ENCODE measurements at places on chromosomes 2 and 18. TPM values are rescaled to one million over a fixed set of nuclear protein-coding genes. Genes with fewer than 3 reads are reported as not detected.

Gene VWA3B
- total RNA-seq, result not detected

Gene SIX3
- not detected for total RNA-seq

Gene DSG1
- total RNA-seq, result 2.9 TPM

Gene TMEM163
- total RNA-seq, result 0.33 TPM

Gene LAMA1
- total RNA-seq, result 0.67 TPM

Gene EVX2
- not detected for total RNA-seq

Gene RFTN2
- 1.1 TPM for total RNA-seq

Gene POTEE
- not detected for total RNA-seq

Gene LYG2
- total RNA-seq, result not detected

- no peak for DNase-seq
- no peak overlapping the region for H3K27ac ChIP-seq
- H3K36me3 ChIP-seq, result no peaks in the 10 kb centered on the region
- no peak overlapping the region for H3K4me3 ChIP-seq
- H3K27me3 ChIP-seq, result no peaks in the 10 kb centered on the region
- no peaks in the 10 kb centered on the region for H3K4me1 ChIP-seq
Observed at GRCh38 chr2:38065502-38066135, 10.3 kb downstream of the CYP1B1 start.

DNA sequence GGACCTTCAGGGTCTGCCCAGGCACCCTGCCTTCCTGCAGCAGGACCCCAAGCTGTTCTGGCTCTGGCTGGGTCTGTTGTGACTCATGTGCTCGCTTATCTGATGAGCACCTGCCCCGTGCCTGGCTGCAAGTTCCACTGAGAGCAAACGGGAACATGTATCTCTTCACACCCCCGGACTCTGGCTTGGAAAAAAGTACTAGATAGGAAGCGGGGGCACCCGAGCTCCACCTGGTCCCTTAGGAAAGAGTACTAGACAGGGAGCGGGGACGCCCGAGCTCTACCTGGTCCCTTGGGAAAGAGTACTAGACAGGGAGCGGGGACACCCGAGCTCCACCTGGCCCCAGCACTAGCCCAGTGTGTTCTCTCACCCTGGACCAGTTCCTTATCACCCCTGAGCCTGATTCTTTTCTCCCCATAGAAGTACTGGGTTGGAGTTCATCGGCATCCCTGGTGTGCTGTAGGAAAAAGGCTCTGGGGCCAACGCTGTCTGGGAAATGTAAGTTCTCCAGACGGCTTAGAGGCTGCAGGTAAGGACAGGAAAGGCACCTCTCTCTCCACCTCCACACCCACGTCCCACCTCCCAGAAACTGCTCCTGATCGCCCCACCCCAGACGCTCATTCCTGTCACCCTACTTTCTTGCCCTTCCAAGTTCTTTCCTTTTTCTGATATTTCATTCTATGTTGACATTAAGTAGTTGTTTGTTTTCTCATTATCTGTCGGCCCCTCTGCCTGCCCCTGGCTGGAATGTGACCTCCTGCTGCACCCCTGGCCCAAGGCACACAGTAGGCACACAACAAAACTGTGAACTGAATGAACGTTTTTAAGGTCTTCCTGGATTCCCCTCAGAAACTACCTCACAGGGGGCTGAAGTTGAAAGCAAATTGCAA lies 40.2 kb downstream of the HDAC4 start:
- H3K4me3 ChIP-seq, result no peak overlapping the region
- no peak for DNase-seq
- H3K4me1 ChIP-seq, result peaks cover 10% of the 10 kb centered on the region
- no peak overlapping the region for H3K27ac ChIP-seq
- no peaks in the 10 kb centered on the region for H3K27me3 ChIP-seq

GRCh38 chr2:223932816-223933800 lies 12.0 kb downstream of the WDFY1 start:
- peaks cover 14% of the 10 kb centered on the region for H3K4me1 ChIP-seq
- DNase-seq, result no peak
- H3K36me3 ChIP-seq, result no peaks in the 10 kb centered on the region
- no peak overlapping the region for H3K4me3 ChIP-seq
- no peak overlapping the region for H3K27ac ChIP-seq

- no peak overlapping the region for H3K27ac ChIP-seq
- peaks cover 41% of the 10 kb centered on the region for H3K4me1 ChIP-seq
- H3K27me3 ChIP-seq, result no peaks in the 10 kb centered on the region
- no peak overlapping the region for H3K4me3 ChIP-seq
Observed at GRCh38 chr18:23462876-23463275, 9.8 kb downstream of the RIOK3 start.

- H3K36me3 ChIP-seq, result no peaks in the 10 kb centered on the region
- H3K4me3 ChIP-seq, result no peak overlapping the region
- H3K27ac ChIP-seq, result peak overlapping the region; percentile 58
- H3K27me3 ChIP-seq, result no peaks in the 10 kb centered on the region
Observed at GRCh38 chr2:41720331-41721251, 327.2 kb upstream of the PKDCC start.

GRCh38 chr2:49207204-49207603 lies 52.9 kb upstream of the FSHR start:
- no peaks in the 10 kb centered on the region for H3K36me3 ChIP-seq
- no peak overlapping the region for H3K4me3 ChIP-seq
- H3K27ac ChIP-seq, result no peak overlapping the region
- H3K4me1 ChIP-seq, result no peaks in the 10 kb centered on the region

- no peak overlapping the region for H3K27ac ChIP-seq
- no peak for DNase-seq
- no peaks in the 10 kb centered on the region for H3K27me3 ChIP-seq
- H3K4me3 ChIP-seq, result no peak overlapping the region
Observed at GRCh38 chr18:58247363-58247834, 203.4 kb downstream of the NEDD4L start.

DNA sequence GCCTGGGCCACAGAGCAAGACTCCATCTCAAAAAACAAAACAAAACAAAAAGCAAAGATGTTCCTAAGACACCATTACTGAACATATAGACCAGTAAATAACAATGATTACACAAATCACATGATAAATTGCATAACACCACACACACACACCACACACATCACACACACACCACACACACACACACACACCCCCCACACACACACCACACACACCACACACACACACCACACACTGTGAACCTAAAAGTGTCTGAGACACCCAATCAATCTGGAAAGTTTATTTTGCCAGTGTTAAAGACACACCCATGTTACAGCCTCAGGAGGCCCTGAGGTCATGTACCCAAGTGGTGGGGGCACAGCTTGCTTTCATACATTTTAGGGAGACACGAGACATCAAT lies 62.6 kb upstream of the ASAP2 start:
- peaks cover 10% of the 10 kb centered on the region for H3K4me1 ChIP-seq
- H3K4me3 ChIP-seq, result no peak overlapping the region
- no peaks in the 10 kb centered on the region for H3K27me3 ChIP-seq
- no peaks in the 10 kb centered on the region for H3K36me3 ChIP-seq

- H3K27ac ChIP-seq, result no peak overlapping the region
- DNase-seq, result no peak
- no peaks in the 10 kb centered on the region for H3K36me3 ChIP-seq
- H3K4me1 ChIP-seq, result no peaks in the 10 kb centered on the region
- H3K27me3 ChIP-seq, result peaks cover 2% of the 10 kb centered on the region
Observed at GRCh38 chr2:166499281-166499680, 5.2 kb upstream of the SCN7A start.

DNA sequence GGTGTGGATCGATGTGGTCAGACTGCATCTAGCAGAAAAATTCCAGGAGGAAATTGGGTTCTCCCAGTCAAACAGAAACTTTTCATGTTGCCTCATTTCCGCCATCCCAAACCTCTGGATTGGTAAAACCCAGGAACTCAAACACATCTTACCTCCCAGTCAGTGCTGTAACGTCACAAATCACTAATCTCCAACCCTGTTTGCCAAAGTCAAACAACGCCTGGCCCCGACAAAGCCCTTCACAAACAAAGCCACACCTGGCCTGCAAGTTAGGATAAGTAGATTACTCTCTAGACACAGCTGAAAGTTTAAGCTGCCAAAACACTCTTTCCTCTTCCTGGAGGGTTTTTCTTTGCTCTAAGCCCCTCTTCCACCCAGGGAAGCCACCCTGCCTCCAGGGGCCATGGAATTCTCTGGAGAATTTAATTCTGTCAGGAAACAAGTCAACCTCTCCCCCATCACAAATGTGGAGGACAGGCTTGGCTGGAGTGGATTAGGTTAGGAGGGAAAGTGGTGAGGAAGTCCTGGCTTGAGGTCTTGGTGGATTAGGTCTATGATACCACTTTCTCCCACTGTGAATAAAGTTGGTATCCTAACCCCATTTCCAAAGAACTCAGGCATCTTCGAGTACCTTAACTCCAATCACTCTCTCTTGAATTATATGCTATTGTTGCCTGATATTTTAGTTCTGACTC lies 86.7 kb downstream of the LYPD6B start:
- H3K4me3 ChIP-seq, result no peak overlapping the region
- H3K4me1 ChIP-seq, result no peaks in the 10 kb centered on the region
- DNase-seq, result no peak
- H3K36me3 ChIP-seq, result no peaks in the 10 kb centered on the region

GRCh38 chr18:5585653-5586052 lies 41.9 kb upstream of the EPB41L3 start:
- H3K27ac ChIP-seq, result no peak overlapping the region
- H3K36me3 ChIP-seq, result no peaks in the 10 kb centered on the region
- no peaks in the 10 kb centered on the region for H3K4me1 ChIP-seq
- no peaks in the 10 kb centered on the region for H3K27me3 ChIP-seq

DNA sequence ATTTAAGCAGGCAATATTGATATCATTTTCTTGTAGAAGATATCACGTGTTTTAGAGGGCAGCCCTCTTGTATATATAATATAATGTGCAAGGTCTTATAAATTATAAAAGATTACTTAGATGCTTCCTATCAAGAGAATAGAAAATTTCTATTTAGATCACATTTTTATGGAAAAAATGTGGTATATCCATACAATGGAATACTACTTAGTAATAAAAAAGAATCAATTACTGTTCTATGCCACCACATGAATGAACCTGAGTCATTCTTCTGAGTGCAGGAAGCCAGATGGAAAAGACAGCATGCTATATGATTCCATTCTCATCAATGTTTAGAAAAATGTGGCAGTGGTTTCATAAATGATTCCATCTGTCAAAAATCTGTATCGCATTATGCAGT lies 23.6 kb downstream of the CYP27C1 start:
- H3K27me3 ChIP-seq, result no peaks in the 10 kb centered on the region
- no peak overlapping the region for H3K27ac ChIP-seq
- H3K4me1 ChIP-seq, result peaks cover 22% of the 10 kb centered on the region
- H3K36me3 ChIP-seq, result no peaks in the 10 kb centered on the region
- no peak for DNase-seq
- H3K4me3 ChIP-seq, result no peak overlapping the region

DNA sequence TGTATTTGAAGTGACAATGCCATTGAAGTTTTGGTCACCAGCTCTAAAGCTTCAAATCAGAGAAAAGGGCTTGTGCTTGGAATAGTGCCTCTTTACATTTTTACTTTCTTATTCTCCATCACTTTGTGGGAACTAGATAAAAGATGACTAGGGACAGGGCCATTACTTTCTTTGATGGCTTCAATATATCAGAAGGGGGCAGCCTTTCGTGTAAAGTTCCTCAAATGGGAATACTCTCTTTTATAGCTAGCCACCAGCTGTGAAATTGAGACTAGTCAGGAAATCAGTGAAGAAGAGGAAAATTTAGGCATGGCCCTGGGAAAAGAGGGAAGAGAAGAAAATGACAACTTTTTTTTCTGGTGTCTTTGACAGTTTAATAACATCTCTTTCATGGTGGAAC lies 242.5 kb downstream of the DCC start:
- H3K4me1 ChIP-seq, result no peaks in the 10 kb centered on the region
- no peaks in the 10 kb centered on the region for H3K36me3 ChIP-seq
- no peaks in the 10 kb centered on the region for H3K27me3 ChIP-seq
- no peak overlapping the region for H3K4me3 ChIP-seq
- no peak for DNase-seq

- no peak for DNase-seq
- H3K4me1 ChIP-seq, result no peaks in the 10 kb centered on the region
- H3K27ac ChIP-seq, result no peak overlapping the region
- H3K27me3 ChIP-seq, result no peaks in the 10 kb centered on the region
- H3K4me3 ChIP-seq, result no peak overlapping the region
- H3K36me3 ChIP-seq, result no peaks in the 10 kb centered on the region
Observed at GRCh38 chr2:103875131-103875530, 978.8 kb upstream of the POU3F3 start.

GRCh38 chr2:75047992-75048625 lies 89.7 kb downstream of the POLE4 start:
- no peak for DNase-seq
- H3K27ac ChIP-seq, result no peak overlapping the region
- no peak overlapping the region for H3K4me3 ChIP-seq
- no peaks in the 10 kb centered on the region for H3K36me3 ChIP-seq
- no peaks in the 10 kb centered on the region for H3K4me1 ChIP-seq
- no peaks in the 10 kb centered on the region for H3K27me3 ChIP-seq

DNA sequence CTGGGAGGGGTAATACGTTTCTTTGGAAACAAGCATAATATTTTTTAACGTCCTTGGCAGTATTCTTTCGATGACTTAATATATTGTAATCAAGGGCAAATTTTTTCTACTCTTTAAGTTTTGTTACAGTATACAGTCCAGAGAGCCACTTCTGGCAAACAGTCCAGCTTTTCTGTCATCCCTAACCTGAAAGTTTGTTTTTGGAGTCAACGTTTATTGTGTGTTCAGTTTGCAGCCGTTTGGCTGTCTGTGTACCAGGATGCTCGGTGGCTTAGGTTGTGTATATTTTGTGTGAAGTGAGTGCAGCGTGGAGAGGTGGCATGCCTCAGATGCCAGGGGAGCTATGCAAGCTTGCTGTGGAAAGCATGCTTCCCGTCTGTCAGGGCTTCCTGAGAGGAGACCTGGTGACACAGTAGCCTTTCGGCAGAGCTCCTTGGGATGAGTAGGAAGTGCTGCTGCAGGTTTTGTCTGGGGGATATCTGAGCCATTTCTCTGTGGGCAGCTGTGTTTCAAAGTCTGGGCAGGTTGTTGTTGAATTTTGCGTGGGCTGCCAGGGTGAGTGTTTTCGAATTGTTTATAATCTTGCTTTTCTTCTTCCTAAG lies 14.7 kb downstream of the MAP3K20 start:
- peak overlapping the region; percentile 43 for H3K27ac ChIP-seq
- no peak for DNase-seq
- no peaks in the 10 kb centered on the region for H3K27me3 ChIP-seq
- peaks cover 33% of the 10 kb centered on the region for H3K4me1 ChIP-seq

GRCh38 chr18:58726671-58727070 lies 55.4 kb downstream of the MALT1 start:
- H3K27ac ChIP-seq, result no peak overlapping the region
- H3K4me3 ChIP-seq, result no peak overlapping the region
- no peaks in the 10 kb centered on the region for H3K27me3 ChIP-seq
- peaks cover 5% of the 10 kb centered on the region for H3K4me1 ChIP-seq
- no peaks in the 10 kb centered on the region for H3K36me3 ChIP-seq
- DNase-seq, result no peak

Data from liver (tissue), 10 donors.